ENCODE measurements at places on chromosomes 1 and 21.

GRCh38 chr1:89598450-89599331 is 34.2 kb upstream of the LRRC8C start:
- DNase-seq = peak; percentile 19

DNA sequence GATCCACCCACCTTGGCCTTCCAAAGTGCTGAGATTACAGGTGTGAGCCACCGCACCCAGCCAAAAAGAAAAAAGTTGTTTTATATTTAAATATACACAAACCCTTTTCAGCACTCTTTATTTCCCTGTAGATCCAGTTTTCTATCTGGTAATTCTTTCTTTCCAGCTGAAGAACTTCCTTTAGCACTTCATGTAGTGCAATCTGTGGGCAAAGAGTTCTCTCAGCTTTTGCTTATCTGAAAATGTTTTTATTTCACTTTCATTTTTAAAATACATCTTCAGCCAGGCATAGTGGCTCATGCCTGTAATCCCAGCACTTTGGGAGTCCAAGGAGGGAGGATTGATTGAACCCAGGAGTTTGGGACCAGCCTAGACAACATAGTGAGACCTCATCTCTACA is 28.5 kb upstream of the HYI start:
- no peak for DNase-seq

DNA sequence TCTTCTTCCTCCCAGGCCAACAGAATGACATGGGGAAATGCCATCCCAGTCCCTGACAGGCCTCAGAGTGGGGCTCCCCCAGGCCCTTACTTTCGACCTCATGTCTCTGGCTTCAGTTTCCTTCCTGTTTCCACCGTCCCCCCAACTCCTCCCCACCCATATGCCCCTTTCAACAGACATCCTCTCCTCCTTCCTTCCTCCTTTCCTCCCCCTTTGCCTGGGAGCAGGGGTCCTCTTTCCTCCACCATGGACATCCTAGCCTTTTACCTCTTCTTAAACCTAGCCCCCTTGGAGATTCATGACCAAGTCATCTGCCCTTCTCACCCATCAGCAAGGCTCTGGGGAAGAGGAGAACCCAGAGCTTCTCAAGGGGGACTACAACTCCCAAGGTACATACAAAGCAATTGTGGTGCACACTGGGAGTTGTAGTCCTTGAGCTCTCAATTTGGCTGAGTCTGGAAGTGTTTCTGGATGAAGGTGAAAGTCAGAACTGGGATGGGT is 4.0 kb downstream of the ZBTB7B start:
- DNase-seq = peak; percentile 45

DNA sequence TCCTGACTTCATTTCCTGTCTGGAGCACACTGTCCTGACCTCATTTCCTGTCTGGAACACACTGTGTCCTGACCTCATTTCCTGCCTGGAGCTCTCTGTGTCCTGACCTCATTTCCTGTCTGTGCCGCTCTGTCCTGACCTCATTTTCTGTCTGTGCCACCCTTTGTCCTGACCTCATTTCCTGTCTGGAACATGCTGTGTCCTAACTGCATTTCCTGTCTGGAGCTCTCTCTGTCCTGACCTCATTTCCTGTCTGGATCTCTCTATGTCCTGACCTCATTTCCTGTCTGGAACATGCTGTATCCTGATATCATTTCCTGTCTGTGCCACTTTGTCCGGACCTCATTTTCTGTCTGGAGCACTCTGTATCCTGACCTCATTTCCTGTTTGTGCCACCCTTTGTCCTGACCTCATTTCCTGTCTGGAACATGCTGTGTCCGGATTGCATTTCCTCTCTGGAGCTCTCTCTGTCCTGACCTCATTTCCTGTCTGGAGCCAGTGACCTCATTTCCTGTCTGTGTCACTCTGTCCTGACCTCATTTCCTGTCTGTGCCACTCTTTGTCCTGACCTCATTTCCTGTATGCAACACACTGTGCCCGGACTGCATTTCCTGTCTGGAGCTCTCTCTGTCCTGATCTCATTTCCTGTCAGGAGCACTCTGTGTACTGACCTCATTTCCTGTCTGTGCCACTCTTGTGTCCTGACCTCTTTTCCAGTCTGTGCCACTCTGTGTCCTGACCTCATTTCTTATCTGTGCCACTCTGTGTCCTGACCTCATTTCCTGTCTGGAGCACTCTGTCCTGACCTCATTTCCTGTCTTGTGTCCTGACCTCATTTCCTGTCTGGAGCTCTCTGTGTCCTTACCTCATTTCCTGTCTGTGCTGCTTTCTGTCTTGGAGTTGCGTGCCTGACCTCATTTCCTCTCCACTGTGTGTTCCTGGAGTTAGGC is 27.6 kb downstream of the SKI start:
- no peak for DNase-seq

DNA sequence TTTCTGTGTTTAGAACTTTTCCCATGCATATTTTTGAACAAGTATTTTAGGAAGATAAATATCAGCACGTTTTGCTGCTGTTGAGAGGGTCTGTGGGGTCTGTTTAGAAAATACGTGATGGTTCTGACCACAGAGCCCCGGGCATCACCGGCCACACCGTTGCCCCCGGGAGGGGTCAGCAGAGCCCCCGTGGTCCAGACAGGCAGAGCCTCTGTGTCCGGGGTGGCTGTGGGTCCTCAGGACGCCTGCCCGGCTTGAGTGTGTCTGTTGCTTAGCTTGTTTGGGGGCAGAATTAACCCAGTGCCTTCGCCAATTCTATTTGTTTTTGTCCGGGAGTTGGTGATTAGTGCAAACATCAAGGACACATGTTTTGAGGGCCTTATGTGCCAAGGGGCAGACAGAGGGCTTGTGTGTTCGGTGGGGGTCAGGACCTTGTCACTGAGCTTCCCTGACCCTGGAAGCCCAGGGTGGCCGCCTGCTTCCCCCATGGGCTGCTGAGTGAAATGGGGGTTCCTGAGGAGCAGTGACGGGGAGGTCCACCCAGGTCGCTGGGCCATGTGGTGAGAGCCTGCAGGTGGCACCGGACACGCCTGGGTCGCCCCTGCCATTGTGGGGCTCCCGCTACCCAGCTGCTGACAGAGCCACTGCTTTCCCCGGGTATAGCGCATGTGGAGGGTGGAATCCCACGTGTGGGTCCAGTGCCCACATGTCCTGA is 122.2 kb downstream of the SIK1 start:
- no peak for DNase-seq

DNA sequence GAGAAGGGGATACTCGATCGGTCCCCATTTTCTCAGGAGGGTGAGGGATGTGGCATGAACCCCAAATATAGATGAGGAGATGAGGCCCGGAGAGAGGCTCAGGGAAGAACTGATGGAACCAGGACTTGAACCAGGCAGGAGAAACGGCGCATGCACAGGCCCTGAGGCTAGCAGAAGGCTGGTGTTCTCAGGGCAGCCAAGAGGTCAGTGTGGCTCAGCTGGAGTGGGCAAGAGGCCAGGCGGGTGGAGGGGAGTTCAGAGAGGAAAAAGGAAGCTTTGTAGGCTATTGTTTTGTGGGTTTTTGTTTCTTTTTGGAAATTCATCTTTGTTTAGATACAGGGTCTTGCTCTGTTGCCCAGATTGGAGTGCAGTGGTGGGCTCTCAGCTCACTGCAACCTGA is 122.0 kb downstream of the LACTBL1 start:
- no peak for DNase-seq

DNA sequence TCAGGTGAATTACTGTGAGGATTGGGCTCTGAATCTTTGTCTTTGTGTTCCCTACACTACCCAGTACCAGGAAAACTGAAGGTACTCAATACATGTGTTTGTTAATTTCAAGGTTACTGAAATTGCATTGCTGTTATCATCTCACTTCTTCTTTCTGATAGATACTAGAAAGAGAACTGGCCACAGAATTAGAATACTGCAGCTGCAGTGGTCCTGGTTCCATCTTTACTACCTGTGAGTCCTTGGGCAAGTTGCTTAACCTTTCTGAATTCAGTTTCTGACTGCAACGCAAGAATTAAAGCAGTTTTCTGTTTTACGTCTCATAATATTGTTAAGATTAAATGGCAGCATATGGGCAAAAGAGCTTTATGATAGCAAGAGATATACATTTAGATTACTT is 263.5 kb downstream of the LMO4 start:
- DNase-seq = no peak

- no peak for DNase-seq
Measured at GRCh38 chr1:243256590-243256989, 749 bp downstream of the SDCCAG8 start.

- DNase-seq = peak; percentile 79
Measured at GRCh38 chr1:210232511-210233215, at the start of gene SERTAD4. Gene SERTAD4 (plus strand): TSS chr1:210232796. CDS start chr1:210237961, 5,165 bp downstream.

- DNase-seq = no peak
Measured at GRCh38 chr1:170146720-170147263, 1.0 kb downstream of the NTMT2 start.

GRCh38 chr1:77412820-77413530 is 131.2 kb downstream of the AK5 start:
- DNase-seq = peak; percentile 84

DNA sequence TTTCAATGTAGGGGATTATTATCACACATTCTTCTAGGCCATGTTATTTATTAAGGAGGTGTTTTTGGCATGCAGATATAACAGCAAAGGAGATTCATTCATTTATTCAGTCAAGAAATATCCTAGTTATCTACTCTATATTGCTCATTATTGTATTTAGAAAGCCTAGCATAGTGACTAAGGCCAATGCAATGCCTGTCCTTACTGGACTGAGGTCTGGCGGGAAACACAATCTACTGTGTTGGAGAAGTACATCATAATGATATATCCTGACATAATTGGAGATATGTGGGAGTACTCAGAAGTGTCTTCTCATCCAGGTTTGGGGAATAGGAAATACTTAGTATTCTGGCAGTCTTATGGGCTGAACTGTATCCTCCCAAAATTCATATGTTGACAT is 421.5 kb upstream of the USP24 start:
- DNase-seq = no peak

GRCh38 chr1:231028682-231029081 is 11.4 kb downstream of the FAM89A start:
- DNase-seq = no peak

DNA sequence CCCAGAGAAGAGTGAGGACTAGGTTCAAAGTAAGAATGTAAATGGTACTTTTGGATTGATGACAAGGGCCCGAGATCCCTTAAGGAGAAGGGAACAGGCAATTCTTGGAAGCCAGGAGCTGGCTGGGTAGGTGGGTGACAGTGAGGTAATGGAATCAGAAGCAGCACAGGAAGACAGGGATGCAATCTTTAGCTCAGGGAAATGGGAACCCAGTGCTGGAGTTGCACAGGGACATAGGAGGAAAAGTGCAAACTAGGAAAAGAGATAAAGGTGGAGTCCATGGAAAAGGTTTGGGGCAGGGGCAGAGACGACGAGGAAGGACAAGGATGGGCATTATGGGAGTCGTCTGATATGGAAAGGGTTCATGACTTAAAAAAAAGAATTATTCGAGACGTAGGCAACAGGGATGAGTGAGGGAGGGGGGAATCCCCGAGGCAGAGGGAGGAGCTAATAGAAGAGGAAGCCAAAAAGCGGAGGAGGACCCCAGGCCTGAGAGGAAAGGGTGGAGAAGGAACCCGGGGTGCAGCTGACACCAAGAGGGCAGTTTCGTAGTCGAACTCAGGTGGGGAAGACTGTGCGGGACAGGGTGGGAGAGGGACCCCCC is 495 bp downstream of the PI4KB start:
- no peak for DNase-seq

GRCh38 chr21:36873513-36873912 is 93.0 kb downstream of the HLCS start:
- DNase-seq = no peak

- DNase-seq = no peak
Measured at GRCh38 chr1:34781071-34781843, at the start of gene GJB3. Gene GJB3 (plus strand): TSS chr1:34781214. CDS start chr1:34784763, 3,549 bp downstream.

DNA sequence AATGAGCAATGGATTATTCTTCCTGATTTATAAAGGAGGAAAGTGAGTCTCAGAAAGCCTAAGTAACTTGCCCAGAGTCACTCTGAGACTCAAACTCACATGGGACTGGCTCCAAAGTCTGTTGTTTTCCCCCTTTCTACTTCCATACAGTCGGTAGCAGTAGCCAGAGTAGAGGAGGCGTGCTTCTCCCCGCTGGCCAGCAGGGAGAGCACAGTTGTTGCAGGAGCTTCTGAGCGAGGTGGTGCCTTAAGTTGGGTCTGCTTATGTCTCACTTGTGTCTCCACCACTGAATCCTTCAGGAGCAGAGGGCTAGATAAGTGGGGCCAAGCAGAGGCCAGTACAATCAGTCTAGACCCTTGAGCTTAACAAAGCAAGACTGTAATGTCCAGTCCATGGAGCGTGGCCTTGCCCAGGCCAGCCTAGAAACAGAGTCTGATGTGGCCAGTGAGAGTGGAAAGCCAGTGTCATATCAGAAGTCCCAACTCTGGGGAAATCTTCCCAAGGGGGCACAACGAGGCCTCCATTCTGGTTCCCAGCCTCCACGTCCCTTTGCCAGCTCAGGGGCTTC is 181.9 kb downstream of the ZSCAN20 start:
- peak; percentile 35 for DNase-seq

DNA sequence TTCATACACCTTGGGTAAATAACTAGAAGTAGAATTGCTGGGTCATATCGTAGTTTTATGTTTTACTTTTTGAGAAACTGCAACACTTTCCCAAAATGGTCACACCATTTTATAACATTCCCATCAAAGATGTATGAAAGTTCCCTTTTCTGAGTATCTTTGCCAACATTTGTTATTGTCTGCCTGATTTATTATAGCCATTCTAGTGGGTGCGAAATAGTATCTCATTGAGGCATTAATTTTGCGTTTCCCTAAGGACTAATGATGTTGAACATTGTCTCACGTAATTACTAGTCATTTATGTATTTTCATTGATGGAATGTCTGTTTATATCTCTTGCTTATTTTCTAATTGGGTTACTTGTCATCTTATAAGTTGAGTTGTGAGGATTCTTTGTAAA is 3.4 kb downstream of the PRKAA2 start:
- DNase-seq = no peak

- no peak for DNase-seq
Measured at GRCh38 chr1:156384007-156384406, 15.0 kb downstream of the RHBG start.

- no peak for DNase-seq
Measured at GRCh38 chr1:21909787-21910503, 27.2 kb downstream of the HSPG2 start.

GRCh38 chr1:224922404-224923164 is 6.9 kb upstream of the DNAH14 start:
- DNase-seq = peak; percentile 12

- no peak for DNase-seq
Measured at GRCh38 chr1:39890273-39890672, 7.0 kb upstream of the TRIT1 start.

GRCh38 chr1:74858136-74858535 is 125.2 kb downstream of the TYW3 start:
- no peak for DNase-seq

GRCh38 chr1:177864538-177865305 is 105.1 kb downstream of the SEC16B start:
- DNase-seq = no peak

GRCh38 chr1:245538671-245539070 is 383.9 kb downstream of the KIF26B start:
- no peak for DNase-seq

GRCh38 chr1:34404804-34405203 is 228.1 kb downstream of the C1orf94 start:
- no peak for DNase-seq

- no peak for DNase-seq
Measured at GRCh38 chr21:30337772-30338171, 278 bp upstream of the KRTAP27-1 start.

- no peak for DNase-seq
Measured at GRCh38 chr1:93607814-93608186, 73.8 kb downstream of the BCAR3 start.

All from NCI-H526 treated with DMSO at 0.1 percent for 48 hours (cell line).